Motor neuron (in vitro differentiated cells): ENCODE measurements at places on chromosomes 11 and 22. TPM values are rescaled to one million over a fixed set of nuclear protein-coding genes. Genes with fewer than 3 reads are reported as not detected.

The NPAT gene
- total RNA-seq: 15.9 and 17.3 TPM in 2 replicates

The MOV10L1 gene
- total RNA-seq: 0.11 and 0.31 TPM in 2 replicates

The FOLR1 gene
- total RNA-seq: 2.9 and 3.1 TPM in 2 replicates

The DEFB131B gene
- total RNA-seq: not detected in 2 replicates

The TMEM191C gene
- 20.7 and 27.7 TPM in 2 replicates for total RNA-seq

The MIAT gene
- 101 TPM in 2 replicates for total RNA-seq
